Jurkat, Clone E6-1 (cell line): ENCODE measurements at places on chromosomes 2 and 18.

- DNase-seq: no peak
These were observed 142.6 kb downstream of the RAPGEF4 start for GRCh38 chr2:172878260-172878659.

- DNase-seq: no peak
These were observed 25.8 kb downstream of the CASP10 start for GRCh38 chr2:201208563-201209252.

GRCh38 chr2:168514692-168515091 lies 58.6 kb downstream of the CERS6 start:
- no peak for DNase-seq

DNA sequence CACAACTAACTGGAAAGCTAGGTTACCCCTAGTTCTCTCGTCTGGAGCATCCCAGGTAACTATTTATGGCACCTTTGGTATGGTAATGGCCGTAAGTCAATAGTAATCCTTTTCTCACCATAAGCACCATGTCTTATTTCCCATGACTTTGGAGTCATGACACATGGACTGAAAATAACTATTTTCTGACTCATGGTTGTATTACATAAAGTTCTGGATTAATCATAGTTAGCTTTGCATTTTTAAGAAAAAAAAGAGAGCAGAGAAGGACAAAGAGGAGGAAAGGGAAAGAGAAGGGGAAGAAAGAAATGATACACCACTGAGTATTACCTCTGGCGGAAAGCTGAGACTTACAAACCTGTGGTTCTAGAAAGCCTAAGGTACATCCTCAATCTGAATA lies 99.3 kb downstream of the BIN1 start:
- no peak for DNase-seq

DNA sequence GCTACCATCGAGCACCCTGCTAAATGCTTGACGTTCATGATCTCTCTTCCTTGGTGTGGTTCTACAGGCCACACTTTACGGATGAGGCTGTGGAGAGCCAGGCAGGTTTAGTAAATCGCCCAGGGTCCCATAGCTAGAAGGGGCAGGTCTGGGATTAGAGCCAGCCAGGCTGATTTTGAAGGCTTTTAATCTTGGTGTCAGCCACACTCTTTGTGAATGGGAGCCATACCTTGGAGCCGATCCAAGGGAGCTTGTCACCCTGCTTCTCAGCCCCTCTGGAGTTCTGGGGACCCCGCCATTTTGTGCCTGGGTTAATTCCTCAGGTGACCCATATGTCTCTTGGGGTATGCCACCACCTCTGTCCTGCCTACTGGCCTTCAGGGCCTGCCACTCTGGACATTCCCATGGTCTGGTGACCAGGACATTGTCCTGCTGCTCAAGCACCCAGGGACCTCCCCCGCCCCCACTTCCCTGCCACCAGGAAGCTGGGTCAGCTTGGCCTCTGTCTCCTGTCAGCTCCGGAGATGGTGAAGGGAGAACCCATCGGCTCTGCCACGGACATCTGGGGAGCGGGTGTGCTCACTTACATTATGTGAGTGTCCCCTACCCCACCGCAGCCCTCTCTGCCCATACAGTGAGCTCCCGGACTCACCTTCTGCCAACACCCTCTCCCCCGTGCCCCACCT lies 7.3 kb upstream of the GMPPA start:
- DNase-seq: no peak

DNA sequence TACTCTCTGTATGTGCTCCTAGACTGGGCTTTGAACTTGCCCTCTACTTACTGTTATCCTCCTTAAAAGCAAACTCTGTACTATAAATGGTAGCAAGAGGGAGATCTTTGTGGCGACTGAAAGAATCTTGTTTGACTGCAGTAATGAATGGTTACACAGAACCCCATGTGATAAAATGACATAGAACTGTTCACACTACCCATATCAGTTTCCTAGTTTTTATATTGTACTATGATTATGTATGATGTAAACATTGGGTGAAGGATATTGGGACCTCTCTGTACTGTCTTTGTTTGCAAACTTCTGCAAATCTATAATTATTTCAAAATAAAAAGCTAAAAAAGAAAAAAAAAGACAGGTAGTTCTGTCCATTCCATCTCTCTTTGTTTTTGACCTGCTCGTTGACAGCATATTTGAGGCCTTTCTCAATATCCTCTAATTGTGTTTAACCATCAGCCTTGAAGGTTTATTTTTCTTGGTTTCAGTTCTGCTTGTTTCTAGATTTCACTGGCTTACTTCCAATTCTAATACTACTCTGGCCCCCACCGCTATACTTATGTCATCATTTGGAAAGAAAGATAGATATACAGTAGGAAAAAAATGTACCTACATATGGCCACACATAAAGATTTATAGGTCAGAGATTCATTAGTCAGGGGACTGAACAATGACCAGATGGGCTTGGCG lies 79.2 kb upstream of the MYO3B start:
- no peak for DNase-seq

DNA sequence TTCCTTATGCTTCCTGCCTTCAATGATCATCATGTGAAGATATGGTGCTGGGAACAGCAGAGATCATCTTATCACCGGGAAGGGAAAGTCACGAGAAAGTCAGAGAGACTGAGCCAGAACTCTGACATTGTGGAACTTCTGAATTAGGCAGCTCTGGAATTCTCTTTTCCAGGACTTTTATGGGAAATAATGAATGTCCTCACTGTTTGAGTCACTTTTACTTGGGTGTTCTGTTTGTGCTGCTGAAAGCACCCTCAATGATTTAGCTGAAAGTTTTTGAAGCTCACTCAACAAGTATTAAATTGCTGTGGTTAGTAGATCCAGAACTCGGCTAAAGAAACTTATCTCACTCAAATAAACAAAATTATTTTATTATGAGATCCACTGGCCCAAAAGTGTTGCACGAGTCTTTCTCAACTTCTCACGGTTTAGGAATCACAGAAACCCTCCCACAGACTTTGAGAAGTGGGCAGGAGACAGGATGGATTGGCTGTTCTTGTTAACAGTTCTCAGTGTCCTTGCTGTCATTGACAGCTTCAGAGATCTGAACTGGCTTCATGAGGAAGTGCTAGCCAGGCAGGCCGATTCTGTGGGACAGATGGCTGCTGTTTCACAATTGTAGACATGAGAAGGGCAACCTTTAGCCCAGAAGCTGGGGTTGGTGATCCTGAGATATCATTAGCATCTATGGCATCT lies 26.4 kb upstream of the ATRAID start:
- no peak for DNase-seq

GRCh38 chr2:203484266-203485112 lies 50.6 kb downstream of the RAPH1 start:
- DNase-seq: peak; percentile 51

GRCh38 chr18:76528477-76529432 lies 33.7 kb upstream of the ZNF516 start:
- DNase-seq: no peak

DNA sequence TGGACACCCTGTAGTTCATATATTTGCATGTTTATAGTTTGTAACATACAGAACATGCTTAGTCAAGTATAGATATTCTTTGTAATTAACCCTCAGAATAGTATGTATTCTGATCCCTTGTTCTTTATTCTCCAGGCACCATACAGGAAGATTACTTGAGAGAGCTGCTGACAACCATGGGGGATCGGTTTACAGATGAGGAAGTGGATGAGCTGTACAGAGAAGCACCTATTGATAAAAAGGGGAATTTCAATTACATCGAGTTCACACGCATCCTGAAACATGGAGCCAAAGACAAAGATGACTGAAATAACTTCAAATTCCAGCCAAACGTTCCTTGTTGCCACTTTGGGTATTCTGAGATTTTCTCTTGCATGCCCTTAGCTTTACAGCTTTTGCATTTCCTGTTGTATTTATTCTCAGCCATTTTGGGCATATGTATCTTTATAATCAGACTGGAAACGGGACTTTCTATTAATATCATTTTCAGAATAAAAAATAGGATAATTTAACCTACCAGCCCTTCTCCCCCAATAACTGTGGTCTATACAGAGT lies 6.2 kb upstream of the MYL12B start:
- no peak for DNase-seq

DNA sequence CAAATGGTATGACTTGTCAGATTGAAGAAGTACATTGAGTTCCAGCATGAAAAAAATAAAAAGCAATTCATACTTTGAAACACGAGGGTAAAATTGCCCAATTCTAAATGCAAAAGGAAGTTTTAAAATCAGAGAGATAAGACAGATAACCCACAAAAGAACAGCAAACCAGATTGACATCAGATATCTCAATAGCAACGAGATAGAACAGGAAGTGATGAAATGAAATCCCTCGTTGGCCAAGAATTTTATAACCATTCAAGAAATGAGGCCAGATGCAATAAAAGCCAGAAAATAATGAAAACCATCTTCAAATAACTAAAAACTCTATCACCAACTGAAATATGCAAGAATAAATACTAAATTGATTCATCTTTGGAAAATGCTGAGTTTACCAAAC lies 172.8 kb downstream of the CD226 start:
- DNase-seq: peak; percentile 70

GRCh38 chr2:213065583-213066442 lies 85.6 kb downstream of the IKZF2 start:
- DNase-seq: peak; percentile 61

- no peak for DNase-seq
These were observed 78.8 kb downstream of the TGOLN2 start for GRCh38 chr2:85248773-85249509.
